ENCODE measurements at places on chromosomes 3 and 15.
A peak's percentile ranks its signal among the peaks of the same experiment; 100 is the strongest.

GRCh38 chr3:31777887-31778286 is 203.2 kb downstream of the OSBPL10 start:
- no peak for DNase-seq

- no peak for DNase-seq
Observed at GRCh38 chr3:34298653-34299052, 500.2 kb downstream of the PDCD6IP start.

DNA sequence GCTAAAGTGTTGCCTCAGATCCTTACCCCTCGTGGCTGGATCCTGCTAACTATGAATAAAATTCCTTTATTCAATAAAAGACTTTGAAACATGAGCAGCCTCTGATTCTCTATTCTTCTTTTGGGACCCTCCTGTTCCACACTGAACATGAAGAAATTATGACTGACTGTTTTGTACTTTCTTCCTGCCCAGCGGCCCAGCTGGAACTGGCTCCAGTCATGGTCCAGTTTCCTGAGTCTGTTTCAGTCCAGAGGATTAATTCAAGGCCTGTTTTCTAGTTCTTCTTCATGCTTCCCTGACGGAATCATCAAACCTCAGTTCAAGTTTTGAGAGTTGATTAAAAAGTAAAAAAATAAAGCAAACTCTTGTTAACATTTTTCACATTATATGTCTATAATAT is 52.6 kb upstream of the CP start:
- peak; percentile 9 for DNase-seq

- no peak for DNase-seq
Observed at GRCh38 chr3:122536632-122537001, 21.9 kb upstream of the KPNA1 start.

DNA sequence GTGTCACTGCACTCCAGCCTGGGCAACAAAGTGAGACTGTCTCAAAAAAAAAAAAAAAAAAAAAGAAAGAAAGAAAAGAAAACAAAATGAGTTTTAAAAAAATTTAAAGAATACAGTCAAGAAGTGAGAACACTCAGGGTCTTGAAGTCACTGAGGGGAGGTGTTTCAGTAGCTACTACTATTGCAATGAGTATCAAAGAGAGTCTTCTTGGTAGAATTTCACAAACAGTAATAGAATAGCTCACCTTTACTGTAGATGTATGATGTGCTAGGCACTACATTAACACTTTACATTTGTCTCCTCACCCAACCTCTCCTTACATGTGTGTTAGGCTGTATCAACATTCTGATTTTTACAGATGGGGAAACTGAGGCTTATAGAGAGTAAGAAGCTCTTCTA is 43.9 kb downstream of the EOMES start:
- no peak for DNase-seq

- no peak for DNase-seq
Observed at GRCh38 chr3:26703519-26703918, 80.9 kb downstream of the LRRC3B start.

GRCh38 chr3:137165117-137165806 is 207.5 kb downstream of the IL20RB start:
- DNase-seq: peak; percentile 48

DNA sequence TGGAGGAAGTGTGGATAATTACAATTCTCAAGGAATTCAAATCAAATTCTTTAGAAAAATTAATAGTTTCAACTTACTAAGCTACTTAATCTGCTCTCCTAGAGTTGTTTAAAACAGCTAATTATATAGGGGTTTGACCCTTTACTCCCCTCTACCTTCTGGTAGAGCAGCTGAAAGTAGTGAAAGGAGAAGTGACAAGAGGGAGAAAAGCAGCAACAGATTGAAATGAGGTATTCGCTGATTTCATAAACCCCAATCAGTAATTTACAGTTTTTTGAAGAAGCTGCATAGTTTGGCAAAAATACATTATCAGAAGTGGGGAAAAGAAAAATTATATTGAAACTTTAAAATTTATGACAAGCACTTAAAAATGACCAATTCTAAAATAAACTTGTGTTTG is 52.8 kb downstream of the ZMAT3 start:
- DNase-seq: no peak

GRCh38 chr15:57070674-57071073 is 152.2 kb downstream of the TCF12 start:
- DNase-seq: no peak

DNA sequence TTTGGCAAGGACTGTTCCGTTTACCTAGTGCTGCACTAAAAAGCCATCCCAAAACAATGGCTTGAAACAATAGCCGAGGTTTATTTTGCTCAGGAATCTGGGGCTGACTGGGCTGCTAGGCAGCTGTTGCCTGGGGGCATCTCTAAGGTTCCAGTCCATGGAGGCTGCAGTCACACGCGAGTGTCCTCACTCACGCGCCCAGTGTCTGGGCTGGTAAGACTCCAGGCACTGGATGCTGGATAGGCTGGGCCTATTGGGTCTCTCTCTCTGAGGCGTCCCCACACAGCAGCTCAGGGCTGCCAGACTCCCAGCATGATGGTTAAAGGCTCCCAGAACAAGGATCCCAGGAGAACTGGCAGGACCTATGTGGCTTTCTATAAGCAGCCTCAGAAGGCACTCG is 34.2 kb downstream of the ALS2CL start:
- peak; percentile 61 for DNase-seq

DNA sequence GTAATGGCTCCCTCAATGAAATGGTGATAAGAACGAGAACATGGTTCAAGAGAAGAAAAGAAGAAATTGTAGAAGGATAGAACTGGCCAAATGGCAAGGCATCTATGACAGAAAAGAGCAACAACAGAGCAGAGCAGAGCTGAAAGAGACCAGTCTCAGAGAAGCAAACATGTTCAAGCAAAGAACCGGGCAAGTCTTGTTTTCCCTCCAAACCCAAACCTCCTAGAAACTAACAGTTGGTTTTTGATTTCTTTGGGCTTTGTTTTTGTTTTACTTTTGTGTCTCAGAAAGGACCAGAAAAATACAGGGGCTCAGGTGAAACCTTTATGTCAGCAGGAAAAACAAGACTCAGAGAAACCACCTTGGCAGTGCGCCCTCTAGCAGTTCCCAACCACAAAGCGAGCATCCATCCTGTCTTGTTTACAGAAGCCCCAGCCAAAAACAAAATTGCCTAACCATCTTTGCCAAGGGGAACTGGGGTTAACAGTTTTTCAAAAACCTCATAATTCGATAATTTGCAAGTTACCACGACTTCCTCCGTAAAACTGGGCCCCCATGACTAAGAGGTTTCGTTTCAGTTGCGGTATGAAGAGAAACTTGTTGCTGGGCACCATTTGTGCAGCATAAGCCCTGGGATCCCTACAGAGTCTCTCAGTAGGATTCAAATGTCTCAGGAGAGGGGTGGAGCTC is 159.2 kb upstream of the SLC24A5 start:
- DNase-seq: no peak

DNA sequence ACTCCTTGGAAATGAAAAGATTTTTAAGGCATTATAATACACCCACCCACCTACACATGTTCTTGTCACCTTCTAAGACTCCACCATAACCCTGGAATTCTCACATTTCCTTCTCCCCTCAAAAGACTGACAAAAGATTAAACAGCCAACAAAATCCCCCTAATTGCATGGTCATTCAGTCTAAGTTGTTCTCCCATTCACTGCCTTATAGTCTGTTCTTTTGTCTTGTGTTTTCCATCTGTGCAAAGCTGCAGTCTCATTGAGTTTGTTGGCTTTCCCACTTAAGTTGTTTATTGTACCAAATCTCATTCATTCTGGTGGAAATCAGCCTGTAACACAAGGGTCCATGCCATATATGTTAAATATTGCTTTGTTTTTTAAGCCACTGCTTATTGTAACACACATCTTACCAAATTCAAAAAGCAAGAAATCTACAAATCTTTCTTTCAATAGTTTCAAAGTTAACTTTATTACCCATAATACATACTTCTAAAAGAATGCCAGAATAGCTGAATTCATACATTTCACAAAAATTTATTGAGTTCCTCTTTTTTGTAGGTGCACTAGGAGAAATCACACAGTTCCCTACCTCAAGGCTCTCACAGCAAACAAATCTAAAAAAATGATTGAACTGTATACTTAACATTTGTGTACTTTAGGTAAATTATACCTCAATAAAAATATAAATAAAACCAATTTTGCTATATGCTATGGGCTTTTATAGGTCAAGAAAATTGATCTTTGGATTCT is 2.4 kb upstream of the RCN2 start:
- no peak for DNase-seq

- DNase-seq: peak; percentile 65
Observed at GRCh38 chr15:56587686-56588085, 122.7 kb upstream of the MNS1 start.

- DNase-seq: no peak
Observed at GRCh38 chr15:68433551-68433950, 1.6 kb upstream of the ITGA11 start.

- no peak for DNase-seq
Observed at GRCh38 chr3:98972720-98973119, 71.2 kb upstream of the DCBLD2 start.

DNA sequence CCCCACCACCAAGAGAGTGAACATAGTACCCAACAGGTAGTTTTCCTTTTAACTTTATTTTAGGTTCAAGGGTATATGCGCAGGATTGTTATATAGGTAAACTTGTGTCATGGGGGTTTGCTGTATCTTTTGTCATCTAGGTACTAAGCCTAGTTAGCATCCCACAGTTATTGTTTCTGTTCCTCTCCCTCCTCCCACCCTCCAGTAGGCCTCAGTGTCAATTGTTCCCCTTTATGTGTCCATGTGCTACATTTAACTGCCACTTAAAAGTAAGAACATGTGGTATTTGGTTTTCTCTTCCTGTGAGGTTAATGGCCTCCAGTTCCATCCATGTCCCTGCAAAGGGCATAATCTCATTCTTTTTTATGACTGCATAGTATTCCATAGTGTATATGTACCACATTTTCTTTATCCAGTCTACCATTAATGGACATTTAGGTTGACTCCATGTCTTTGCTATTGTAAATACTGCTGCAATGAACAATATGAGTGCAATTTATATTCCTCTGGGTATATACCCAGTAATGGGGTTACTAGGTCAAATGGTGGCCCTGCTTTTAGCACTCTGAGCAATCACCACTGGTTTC is 66.2 kb downstream of the ST3GAL6 start:
- DNase-seq: no peak

DNA sequence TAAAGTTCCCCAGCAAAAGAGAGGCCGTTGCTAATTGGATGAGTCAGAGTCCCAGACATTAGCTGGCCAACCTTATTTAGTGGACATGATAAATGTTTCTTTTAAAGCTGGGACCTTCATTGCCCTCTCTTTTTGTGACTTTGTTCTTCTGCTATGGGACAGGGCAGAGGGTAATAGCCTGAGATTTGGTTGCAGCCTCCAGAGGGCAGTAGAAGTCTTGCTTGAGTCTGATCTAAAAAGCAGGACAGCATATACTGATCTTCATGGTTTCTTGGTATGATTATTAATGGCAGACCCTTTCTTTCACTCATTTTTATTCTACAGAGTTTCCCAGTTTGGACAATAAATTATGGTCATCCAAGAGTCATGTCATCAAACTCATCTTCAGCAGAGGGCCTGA is 25.1 kb upstream of the ZKSCAN7 start:
- DNase-seq: peak; percentile 31

- DNase-seq: peak; percentile 3
Observed at GRCh38 chr3:178562143-178562946, 26.1 kb downstream of the KCNMB2 start.

DNA sequence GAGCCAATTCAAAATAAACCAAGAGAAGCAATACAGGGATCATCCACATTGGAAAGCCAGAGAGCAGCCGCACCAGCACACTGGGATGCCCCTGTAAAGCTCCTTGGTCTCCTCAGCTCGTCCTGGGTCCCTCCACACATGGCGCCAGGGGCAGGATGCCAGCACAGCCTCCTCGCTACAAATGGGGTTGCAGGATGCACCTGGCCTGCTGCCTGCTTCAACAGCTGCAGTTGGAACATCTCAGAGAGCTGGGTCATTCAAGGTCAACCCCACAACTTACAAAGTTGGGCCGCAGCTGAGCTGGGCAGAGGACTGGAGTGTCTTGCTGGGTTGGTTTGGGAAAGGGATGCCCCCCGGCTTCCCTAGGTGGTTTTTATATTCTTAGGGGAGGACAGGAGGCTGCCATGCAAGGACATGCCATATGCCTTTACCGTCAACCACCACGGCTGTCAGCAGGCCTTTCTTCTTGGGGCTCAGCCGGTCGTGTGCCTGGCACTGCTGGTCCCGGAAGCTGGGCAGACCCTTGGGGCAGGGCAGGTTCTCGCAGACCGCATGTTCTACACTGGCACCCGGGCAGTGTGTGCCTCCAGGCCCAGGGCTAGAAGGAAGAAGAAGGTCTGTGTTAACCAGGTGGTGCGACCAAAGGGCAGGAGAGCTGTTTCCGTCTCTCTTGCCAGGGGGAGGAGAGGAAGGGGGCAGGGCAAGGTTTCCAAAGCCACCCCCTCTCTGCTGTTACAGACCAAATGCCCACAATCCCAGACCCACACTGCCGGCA is 225.2 kb downstream of the ADAMTS17 start:
- no peak for DNase-seq

DNA sequence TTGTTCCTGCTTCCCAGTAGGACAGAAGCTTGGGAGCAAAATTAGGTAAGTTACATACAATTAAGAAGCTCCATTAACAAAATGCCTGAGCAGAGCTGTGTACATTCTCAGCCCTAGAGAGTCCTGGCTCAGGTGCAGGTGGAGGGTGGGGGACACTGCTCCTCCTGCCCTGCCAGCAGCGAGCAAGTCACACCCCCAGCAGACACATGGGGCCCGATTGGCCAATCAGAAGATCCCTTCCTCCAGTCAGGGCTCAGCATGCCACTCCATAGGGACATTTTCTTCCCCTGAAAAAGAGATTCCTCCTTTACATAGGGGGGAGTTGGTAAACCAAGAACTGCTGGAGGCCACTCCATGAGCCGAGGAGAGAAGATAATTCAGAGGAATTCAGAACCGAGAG is 62.1 kb downstream of the PLXNA1 start:
- DNase-seq: peak; percentile 45

DNA sequence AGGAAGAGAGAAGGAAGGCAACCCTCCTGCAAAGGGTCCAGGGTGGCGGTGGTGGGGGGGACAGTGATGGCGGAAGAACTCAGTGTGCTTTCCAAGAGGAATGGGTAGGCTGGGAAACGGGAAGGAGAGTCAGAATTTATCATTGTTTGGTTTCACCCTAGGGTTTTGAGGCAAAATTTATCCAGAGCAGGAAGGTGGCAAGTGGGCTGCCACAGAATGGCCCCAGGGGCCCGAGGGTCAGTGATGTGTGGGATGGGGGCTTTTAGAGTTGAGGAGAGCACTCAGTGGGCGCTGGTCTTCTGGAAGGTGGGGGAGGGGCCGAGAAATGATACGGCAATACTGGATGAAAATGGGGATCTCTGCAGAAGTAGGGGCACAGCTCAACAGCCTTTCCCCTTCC is 581 bp downstream of the FAM131A start:
- DNase-seq: no peak

- peak; percentile 52 for DNase-seq
Observed at GRCh38 chr3:120173056-120173675, 78.9 kb upstream of the GSK3B start.

DNA sequence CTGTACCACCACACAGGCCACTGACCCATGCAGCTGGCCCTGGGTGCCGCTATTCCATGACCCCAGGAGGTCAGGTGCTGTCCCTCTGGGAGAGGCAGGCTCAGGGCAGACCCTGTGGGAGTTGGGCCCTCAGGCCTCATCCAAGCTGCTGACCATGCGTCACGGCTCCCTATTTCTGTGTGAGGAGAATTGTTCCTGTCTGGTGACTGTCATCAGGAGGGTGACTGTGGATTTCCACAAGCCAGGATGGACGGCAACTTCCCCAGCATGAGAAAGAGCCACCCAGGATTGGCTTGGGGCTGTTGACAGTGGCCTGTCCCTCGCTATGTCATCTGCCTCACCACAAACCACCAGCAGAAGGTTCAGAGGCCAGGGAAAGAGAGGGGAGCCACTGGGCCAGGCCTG is 41.4 kb downstream of the ZDHHC19 start:
- no peak for DNase-seq
